ENCODE measurements at places on chromosomes 5 and 9. TPM values are rescaled to one million over a fixed set of nuclear protein-coding genes. Genes with fewer than 3 reads are reported as not detected.

- no peak for DNase-seq
Measured at GRCh38 chr9:134062461-134063087, 5.3 kb downstream of the BRD3 start.

DNA sequence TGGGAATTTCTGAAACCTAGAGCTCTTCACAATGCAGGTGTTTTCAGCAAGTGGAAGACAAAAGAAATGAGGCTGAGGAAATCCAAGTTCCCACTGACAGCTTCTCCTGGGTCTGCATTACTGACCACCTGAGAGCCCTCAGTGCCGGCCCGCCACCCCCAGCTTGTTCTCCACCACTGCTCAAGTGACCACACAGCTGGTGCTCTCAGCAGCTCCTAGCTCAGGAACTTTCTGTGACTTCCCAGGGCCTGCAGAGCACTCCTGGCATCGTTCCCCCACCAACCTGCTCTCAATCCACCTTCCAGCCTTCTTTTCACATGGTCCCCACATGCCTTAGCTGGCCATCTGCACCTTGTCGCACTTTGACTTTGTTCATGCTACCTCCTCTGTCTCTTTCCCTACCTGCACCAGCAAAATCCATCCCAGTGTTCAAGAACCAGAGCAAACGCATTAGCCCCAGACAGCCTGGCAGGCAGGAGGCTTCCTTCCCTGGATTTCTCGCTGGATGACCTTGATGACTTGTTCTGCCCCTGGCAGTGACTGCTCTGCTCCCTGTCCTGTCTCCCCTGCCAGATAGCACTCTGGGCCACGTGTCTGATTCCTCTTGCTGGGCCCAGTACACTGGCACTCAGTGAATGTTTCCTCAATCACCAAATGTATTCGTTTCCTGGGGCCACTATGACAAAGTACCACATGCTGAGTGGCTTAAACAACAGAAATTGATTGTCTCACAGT lies 35.1 kb upstream of the NANS start:
- DNase-seq = no peak

DNA sequence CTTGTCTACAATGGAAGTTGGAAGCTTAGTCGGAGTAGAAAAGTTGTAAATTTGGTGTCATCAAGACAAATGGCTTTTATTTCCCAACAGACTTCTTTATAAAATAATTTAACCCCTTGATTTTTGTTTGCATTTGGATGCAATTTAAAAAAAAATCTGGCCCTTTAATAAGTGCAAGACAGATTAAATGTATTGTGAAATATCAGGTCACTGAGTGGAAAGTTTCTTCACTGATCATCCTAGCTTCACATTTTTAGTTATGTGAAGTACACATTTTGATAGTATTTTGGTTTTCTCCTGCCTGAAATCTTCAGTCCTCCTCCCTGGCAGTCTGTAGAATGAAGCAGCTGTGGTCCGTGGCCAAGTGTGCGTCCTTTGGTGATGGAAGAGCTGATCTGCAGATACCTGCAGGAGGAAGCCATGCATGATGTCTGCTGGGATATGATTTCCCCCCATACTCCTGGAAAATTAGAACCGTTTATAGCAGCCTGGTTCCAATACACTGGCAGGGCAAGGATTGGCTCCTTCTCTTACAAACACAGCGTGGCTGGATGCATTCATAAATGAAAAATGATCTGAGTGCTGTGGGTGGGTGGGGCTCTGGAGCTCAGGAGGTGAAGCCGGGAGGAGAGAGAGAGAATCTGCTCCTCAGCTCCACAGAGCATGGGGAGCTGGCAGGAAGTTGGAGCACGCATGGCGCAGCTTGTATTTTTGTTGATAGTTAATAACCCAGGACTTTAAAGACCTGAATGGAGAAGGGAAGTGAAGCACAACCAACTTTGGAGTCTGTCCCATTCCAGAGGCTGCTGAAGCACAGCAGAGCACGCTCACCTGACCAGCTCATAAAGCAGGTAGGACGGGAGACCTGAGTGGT lies 238.4 kb downstream of the GOLPH3 start:
- no peak for DNase-seq

HNRNPAB gene
- 199 TPM for total RNA-seq

HTR1A gene
- total RNA-seq = not detected

SLU7 gene
- 48.4 TPM for total RNA-seq

LECT2 gene
- not detected for total RNA-seq

SPATA31E1 gene
- total RNA-seq = not detected
